Muscle of back (tissue), 13 donors: ENCODE measurements at places on chromosomes 2 and 18.

- no peak for DNase-seq
These were observed 13.3 kb upstream of the POLE4 start for GRCh38 chr2:74944987-74945787.

GRCh38 chr2:207260021-207260420, 94.3 kb upstream of the KLF7 start:
- no peak for DNase-seq

DNA sequence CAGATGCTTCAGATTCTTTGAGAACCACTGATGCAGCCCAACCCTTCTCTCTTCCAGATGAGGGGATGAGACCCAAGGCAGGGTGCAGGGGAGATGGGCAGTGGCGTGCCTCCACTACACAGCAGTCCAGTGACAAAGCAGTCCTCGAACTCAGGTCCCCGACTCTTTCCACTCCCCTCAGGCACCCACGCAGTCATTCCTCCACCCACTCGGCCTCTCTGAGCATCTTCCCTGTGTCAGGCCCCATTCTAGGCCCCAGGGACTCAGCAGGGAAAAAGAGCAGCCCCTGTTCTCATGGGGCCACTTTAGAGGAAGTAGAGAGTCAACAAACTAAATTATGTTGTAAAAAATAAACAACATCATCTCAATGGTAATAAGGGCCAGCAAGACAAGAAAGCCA, 15.2 kb downstream of the KCNK3 start:
- DNase-seq, result no peak

DNA sequence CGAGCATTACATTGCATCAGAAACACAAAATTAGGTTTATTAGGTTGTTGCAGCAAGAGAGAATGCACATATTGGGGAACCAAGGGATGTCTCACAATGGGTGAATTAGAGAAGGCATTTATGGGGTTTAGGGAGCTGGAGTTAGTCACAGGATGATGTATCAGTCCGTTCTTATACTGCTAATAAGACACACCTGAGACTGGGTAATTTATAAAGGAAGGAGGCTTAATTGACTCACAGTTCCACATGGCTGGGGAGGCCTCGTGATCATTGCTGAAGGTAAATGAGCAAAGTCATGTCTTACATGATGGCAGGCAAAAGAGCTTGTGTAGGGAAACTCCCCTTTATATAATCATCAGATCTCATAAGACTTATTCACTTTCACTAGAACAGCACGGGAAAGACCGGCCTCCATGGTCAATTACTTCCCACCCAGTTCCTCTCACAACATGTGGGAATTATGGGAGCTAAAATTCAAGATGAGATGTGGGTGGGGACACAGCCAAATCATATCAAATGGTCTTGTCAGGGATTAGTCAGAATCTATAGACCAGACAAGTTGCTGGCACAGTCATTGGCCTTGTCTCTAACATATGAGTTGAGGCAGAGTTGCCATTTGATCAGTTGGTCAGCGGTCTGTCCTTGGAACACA, 61.9 kb upstream of the RBMS1 start:
- DNase-seq, result no peak

GRCh38 chr2:190169221-190170072, 106.9 kb upstream of the MSTN start:
- no peak for DNase-seq

DNA sequence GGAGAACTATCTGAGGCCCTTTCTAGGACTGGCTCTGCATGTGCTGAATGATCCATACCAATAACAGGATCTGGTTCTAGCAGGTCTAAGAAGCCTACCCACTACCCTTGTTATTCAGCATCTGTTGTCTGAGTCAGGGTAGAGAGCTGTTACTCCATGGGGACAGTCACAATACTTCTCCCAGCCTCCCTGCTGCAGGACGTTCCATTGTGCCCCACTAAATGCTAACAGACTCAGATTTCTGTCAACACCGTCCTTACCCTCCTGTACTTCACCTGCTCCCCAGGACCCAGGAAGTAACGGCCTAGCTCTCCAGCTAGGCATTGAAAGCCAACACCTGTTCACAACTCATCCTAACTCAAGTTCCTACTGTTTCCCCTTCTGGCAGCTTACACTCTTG, 719.7 kb upstream of the ID2 start:
- DNase-seq, result no peak

- no peak for DNase-seq
These were observed 24.2 kb upstream of the EFEMP1 start for GRCh38 chr2:55947752-55948151.
